ENCODE measurements at places on chromosomes 16 and 17. TPM values are rescaled to one million over a fixed set of nuclear protein-coding genes. Genes with fewer than 3 reads are reported as not detected.

MBTD1 gene
- total RNA-seq: 13.8 TPM

FBXO39 gene
- total RNA-seq: not detected

SPATA32 gene
- total RNA-seq: not detected

TP53TG3B gene
- total RNA-seq: not detected

ABCA10 gene
- total RNA-seq: 0.12 TPM

TBC1D3I gene
- total RNA-seq: not detected

LITAFD gene
- total RNA-seq: not detected

LCAT gene
- total RNA-seq: 4.6 TPM

TBC1D3G gene
- total RNA-seq: not detected

DBNDD1 gene
- 19.2 TPM for total RNA-seq

KRTAP1-1 gene
- total RNA-seq: not detected

KRTAP2-1 gene
- total RNA-seq: not detected

USP43 gene
- total RNA-seq: 8.1 TPM

CCL2 gene
- total RNA-seq: not detected

ZNF624 gene
- 1.9 TPM for total RNA-seq

CDRT15 gene
- total RNA-seq: not detected

OR3A3 gene
- not detected for total RNA-seq

GALK1 gene
- 75.0 TPM for total RNA-seq

SEPTIN1 gene
- 0.55 TPM for total RNA-seq

TP53TG3F gene
- total RNA-seq: not detected

CCL7 gene
- not detected for total RNA-seq

CMTM2 gene
- not detected for total RNA-seq

MXRA7 gene
- total RNA-seq: 148 TPM

CLDN6 gene
- not detected for total RNA-seq

COQ7 gene
- 12.2 TPM for total RNA-seq

SCN4A gene
- not detected for total RNA-seq

SLC5A11 gene
- total RNA-seq: 0.51 TPM

MYH11 gene
- total RNA-seq: not detected

NACA2 gene
- total RNA-seq: not detected

ATF7IP2 gene
- 6.2 TPM for total RNA-seq

UMOD gene
- total RNA-seq: not detected

FBXW10B gene
- total RNA-seq: 7.2 TPM

CACNA1G gene
- total RNA-seq: 0.04 TPM

TXNL4B gene
- total RNA-seq: 7.9 TPM

TP53TG3 gene
- not detected for total RNA-seq

GLYR1 gene
- total RNA-seq: 41.2 TPM

SLC12A4 gene
- 29.3 TPM for total RNA-seq

OR4D2 gene
- not detected for total RNA-seq

All from PC-3 (cell line).